GOT3 (cell line): ENCODE measurements at places on chromosomes 16 and 17.

DNA sequence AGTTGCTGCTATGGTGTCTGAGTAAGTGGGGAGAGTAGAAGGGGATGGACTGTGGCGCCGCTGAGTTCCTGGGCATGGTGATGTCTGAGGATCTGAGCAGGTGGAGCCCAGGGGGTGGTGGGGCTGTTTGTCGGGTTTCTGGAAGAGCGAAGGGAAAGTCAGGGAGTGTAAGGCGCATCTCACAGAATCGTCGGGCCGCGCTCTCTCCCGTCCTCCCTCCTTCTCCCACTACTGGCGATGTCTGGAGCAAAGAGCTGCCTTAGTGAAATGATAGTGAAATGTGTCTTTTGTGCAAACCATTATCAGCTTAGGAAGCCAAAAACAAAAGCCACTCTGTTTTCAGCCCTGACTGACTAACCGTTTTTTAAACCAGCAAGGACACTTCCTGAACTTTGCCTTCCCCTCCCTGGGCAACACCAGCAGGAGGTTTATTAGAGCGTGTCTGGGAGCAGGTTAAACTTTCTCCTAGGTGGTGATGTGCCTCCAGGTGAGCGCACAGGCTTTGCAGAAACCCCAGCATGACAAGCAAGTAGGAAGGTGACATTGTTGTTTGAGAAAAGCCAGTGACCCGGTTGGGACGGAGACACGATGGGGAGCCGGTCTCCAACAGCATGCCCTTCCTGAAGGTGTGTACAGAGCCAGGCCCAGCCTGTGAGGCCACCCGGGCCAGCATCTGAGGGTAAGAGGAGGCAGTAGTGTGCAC, 49.1 kb downstream of the RAB11FIP3 start:
- no peak for DNase-seq

GRCh38 chr17:57629470-57629869, 115.6 kb downstream of the CCDC182 start:
- no peak for DNase-seq

DNA sequence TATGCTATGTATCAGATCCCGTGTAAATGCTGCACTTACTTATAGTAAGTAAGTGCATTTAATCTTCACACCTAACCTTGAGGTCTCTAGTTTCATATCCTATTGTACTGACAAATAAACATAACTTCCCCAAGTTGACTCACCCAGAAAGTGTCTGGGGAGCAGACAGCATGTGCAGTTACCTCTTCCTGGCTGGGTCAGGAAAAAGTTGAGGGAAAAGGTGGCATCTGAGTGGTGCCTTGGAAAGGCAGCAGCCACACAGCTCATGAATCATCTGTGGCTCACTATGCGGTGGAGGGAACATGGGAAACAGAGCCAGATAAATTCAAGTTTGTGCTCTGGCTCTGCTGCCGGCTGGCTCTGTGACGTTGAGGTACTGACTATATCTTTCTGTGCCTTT, 382.0 kb upstream of the DYNLRB2 start:
- DNase-seq = no peak

- DNase-seq = no peak
Measured at GRCh38 chr17:79707931-79708891, 22.5 kb upstream of the ENPP7 start.

GRCh38 chr17:15309236-15309635, 32.2 kb downstream of the TEKT3 start:
- DNase-seq = no peak

DNA sequence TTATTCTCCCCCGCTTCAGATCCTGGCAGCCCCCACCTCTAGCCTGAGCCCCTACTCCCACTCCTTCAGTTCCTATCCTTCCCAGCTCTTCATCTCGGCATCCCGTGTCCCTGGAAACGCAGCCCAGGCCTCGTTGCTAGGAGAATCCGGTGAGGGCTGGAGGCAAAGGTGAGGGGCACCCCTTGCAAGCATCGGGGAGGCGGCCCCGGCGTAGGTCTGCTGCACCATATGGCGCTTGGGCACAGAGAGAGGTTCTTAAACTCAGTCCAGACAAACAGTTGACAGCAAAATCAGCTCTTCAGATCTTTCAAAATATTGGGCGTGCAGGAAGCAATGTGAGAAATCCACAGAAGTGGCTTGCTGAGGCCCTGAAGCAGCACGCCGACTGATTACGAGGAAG, 15.0 kb downstream of the SLC38A8 start:
- DNase-seq = no peak

GRCh38 chr16:72234387-72234786, 62.4 kb upstream of the PMFBP1 start:
- no peak for DNase-seq

DNA sequence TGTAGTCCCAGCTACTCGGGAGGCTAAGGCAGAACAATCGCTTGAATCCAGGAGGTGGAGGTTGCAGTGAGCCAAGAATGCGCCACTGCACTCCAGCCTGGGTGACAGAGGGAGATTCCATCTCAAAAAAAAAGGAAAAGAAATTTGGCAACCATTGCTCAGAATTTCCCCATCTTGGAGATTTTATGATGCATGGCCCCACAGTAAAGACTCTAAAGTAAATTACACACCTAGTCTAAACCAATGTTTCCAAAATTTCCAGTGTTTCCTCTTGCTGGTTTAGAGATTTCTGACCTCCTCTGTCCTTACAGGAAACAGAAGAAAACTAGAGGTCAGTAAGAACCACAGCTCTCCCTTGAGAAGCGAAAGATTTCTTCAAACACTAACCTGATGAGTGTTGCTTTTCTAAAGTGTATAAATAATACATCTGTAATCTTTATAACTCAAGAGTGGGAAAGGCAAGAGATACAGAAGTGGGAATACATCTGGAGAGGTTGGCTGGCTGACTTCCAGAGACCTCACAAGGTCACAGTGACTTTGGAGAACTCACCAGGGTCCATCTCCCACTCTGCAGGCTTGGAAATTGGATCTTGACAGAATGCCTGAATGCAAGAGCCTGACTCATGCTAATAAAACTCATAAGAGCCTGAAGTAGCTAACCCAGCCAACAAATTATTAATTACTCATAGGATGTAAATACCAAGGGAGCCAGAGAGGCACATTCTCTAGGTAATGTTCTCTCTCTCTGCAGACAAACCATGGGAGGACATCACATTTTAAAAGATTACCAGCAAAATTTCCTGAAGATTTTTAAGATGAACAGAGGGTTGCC, 8.8 kb downstream of the ADAT1 start:
- no peak for DNase-seq

- no peak for DNase-seq
Measured at GRCh38 chr16:67429799-67430503, 970 bp upstream of the HSD11B2 start.

GRCh38 chr17:49566668-49567071, 9.0 kb upstream of the NXPH3 start:
- no peak for DNase-seq

DNA sequence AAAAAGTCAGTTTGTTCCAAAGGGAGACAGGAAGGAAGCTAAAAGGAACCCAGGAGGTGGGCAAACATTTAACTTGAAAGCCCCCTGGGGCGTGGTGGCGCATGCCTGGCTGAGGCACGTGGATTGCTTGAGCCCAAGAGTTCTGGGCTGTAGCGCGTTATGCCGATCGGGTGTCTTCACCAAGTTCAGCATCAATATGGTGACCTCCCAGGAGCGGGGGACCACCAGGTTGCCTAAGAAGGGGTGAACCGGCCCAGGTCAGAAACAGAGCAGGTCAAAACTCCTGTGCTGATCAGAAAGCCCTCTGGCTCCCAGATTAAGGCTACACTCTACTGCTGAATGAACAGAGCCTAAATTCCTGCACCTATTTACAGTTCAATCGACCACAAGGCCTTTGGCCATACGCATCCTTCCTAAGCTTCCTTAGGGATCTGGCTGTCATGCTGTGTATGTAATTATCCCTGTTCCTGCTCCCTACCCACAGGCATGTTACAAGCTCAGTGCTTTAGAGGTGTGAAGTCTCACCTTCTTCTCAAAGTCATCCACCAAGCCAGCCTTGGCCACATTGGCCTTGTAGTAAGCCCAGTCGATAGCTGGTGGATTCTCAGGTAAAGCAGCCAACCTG, 5.0 kb downstream of the ATP5PD start:
- DNase-seq = no peak

GRCh38 chr16:22955461-22956070, 141.6 kb downstream of the HS3ST2 start:
- no peak for DNase-seq

GRCh38 chr16:71637398-71637797, 11.4 kb downstream of the MARVELD3 start:
- DNase-seq = no peak

DNA sequence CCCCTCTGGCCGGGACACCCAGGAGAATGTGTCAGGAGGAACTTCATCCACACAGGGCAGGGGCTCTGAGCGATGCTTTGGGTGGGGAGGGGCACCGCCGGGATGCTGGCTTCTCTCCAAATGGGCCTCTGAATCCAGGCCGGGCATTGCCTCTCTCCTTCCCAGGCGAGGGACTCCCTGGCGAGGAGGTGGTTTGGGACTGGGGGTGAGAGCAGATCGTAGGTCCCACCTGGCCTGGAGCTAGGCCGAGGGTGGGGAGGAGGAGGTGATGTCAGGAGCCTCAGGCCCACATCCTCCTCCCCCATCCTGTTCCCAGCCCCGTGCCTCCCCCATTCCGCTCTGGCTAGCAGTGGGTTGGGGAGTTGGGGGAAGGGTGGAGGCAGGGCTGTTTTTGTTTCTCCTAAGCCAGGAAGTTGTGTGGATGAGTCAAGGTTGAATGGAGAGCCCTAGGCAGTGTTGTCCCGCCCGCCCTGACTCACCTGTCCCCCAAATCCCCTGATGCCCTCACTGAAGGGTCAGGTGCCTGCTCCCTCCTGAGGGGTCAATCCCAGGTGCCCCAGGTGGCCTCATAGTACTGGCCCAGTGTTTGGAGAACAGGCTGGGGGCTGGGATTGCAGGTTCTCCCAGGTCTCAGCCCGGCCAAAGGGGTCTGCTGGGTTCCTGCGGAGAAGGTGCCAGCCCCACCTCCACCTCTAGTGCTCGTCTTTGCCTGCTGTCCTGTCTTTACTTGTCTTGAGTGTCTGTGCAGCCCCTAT, 2.8 kb downstream of the GRB7 start:
- DNase-seq = no peak

DNA sequence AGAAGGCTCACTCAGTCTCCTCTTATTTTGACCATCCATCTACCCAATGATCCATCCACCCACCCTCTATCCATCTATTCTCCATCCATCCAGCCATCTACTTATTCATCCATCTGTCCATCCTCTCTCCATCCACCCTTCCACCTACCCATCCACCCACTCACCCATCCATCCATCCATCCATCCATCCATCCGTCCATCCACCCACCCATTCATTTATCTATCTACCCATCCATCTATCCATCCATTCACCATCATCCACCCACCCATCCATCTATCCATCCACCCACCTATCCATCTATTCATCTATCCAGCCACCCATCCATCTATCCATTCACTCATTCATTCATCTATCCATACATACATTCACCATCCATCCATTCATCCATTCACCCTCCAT, 45.8 kb upstream of the PLCG2 start:
- DNase-seq = no peak

- DNase-seq = no peak
Measured at GRCh38 chr17:75138519-75138918, 7.0 kb upstream of the NT5C start.

DNA sequence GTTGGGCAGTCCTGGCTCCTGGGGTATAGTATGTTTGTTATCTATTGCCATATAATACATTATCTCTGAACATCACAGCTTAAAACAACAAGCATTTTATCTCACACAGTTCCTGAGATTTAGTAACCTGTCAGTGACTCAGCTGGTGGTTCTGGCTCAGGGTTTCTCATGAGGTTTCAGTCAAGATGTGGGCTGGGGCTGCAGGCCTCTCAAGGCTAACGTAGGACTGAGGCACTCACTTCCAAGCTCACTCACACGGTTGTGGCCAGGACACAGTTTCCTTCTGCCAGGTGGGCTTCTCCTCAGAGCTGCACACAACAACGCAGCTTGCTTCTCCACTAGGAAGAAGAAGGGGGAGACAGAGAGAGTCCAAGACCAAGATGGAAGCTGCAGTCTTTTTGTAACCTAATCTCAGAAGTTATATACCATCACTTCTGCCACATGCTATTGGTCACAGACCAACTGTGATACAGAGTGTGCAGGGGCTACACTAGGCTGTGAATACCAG, 10.3 kb upstream of the MED13 start:
- no peak for DNase-seq

GRCh38 chr16:68985855-68986254, 119.6 kb upstream of the HAS3 start:
- DNase-seq = no peak
